ENCODE measurements at places on chromosomes 3 and 15.
A peak's percentile ranks its signal among the peaks of the same experiment; 100 is the strongest.

GRCh38 chr15:100306098-100306497 lies 35.7 kb downstream of the ADAMTS17 start:
- DNase-seq = no peak

GRCh38 chr3:193716150-193716549 lies 123.1 kb downstream of the OPA1 start:
- no peak for DNase-seq

GRCh38 chr3:194757647-194758061 lies 72.0 kb downstream of the FAM43A start:
- no peak for DNase-seq

DNA sequence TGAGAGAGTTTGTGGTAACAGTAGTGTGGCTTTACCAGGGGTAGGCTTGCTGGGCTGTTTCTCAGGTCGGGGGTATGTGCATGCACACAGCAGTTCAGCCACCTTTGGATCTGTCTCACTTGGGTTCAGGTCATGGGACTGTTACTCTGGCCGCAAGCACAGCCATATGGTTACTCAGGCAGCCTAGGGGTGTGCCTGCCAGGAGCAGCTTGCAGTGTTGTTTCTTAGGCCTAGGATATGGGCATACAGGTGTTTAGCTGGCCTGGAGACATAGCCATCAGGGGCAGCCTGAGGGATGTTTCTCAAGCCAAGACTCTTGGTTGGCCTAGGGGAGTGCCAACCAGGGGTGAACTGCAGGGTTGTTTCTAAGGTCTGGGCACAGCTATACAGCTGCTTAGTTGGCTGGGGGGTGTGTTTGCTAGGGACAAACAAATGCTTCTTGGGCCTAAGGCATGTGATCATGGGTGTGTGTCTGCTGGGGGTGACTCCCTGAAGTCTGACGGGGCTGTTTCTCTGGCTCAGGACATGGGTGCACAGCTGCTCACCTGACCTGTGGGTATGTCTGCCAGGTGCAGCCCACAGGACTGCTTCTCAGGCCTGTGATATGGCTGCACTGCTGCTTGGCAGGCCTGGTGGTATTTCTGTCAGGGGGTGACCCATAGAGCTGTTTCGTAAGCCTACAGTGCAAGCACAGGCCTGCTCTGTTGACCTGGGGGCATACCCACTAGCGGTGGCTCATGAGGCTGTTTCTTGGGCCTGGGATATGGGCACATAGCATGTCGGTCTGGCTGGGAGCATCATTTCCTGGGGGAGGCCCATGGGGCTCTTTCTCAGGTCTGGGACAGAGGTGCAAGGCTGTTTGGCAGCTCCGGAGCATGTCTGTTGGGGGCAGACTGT lies 168.0 kb upstream of the THRB start:
- no peak for DNase-seq

DNA sequence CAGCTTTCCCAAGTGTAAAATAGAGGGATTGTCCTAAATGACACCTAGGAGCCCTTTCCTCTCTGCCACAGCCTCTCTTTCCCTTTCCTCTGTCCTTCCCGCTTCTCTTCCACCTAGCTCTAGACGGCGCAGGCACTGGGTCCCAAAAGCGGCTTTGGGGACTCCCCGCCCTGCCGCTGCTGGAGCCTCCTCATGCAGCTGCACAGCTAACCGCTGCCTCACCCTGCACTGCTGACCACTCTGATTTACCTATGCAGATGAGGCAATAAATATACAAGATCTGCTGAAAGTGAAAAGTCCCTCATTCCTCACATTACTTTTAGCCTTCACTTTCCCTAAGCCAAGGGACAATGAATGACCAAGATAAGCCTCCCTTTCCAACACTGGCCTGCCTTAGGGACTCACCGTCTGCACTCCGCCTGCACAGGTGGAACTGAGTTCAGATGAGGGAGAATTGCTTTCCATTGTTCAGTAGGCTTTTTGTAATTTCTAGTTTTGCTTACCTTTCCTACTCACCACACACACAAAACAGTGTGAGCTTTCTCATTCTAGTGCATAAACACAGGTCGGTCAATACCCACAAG lies 197.5 kb upstream of the BCL6 start:
- DNase-seq = no peak

DNA sequence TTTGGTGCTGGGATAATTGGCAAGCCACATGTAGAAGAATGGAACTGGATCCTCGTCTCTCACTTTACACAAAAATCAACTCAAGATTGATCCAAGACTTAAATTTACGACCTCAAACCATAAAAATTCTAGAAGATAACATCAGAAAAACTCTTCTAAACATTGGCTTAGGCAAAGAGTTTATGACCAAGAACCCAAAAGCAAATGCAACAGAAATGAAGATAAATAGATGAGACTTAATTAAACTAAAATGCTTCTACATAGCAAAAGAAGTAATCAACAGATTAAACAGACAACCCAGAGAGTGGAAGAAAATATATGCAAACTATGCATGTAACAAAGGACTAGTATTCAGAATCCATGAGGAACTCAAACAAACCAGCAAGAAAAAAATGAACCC lies 80.1 kb downstream of the CLDN1 start:
- no peak for DNase-seq

- DNase-seq = peak; percentile 4
Measured at GRCh38 chr3:117019082-117019713, 309.6 kb downstream of the TUSC7 start.

DNA sequence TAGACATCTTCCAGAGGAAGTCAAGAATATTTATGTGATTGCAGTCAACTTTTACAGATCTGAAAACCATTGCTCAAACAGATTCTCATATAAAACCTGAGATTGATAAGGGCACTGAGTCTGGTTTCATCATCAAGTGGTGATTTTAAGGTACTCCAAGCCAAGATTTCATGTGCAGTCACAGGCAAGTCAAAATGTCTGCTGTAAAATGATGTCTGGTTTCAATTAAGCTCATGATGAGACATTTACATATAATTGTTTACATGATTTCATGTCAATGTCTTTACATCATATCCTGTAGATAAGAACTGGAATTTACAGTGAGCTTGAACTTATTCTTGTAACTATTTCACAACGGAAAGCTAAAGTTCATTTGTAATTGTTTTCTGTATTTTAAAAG lies 1215.5 kb downstream of the ROBO2 start:
- no peak for DNase-seq

DNA sequence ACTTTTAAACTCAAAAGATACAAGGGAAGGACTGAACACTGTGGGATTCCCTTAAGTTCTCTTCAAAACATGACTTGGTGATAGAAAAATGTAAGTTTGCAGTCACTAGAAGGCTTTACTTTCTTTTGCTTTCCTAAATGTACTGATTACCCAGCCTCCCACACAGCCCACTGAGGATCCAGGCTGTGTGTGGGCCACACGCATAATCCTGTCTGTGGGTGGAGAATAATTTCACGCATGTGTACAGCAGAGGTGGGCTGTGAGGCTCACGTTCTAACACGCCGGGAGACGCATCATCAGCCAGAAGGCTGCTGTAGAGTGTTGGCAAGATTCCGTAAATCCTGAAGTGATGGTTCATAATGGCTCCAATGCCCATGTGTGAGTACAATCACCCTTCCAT lies 165.5 kb downstream of the CLSTN2 start:
- no peak for DNase-seq

GRCh38 chr3:141321109-141321497 lies 47.2 kb upstream of the ZBTB38 start:
- DNase-seq = no peak

- no peak for DNase-seq
Measured at GRCh38 chr3:66075281-66075680, 36.6 kb upstream of the MAGI1 start.

DNA sequence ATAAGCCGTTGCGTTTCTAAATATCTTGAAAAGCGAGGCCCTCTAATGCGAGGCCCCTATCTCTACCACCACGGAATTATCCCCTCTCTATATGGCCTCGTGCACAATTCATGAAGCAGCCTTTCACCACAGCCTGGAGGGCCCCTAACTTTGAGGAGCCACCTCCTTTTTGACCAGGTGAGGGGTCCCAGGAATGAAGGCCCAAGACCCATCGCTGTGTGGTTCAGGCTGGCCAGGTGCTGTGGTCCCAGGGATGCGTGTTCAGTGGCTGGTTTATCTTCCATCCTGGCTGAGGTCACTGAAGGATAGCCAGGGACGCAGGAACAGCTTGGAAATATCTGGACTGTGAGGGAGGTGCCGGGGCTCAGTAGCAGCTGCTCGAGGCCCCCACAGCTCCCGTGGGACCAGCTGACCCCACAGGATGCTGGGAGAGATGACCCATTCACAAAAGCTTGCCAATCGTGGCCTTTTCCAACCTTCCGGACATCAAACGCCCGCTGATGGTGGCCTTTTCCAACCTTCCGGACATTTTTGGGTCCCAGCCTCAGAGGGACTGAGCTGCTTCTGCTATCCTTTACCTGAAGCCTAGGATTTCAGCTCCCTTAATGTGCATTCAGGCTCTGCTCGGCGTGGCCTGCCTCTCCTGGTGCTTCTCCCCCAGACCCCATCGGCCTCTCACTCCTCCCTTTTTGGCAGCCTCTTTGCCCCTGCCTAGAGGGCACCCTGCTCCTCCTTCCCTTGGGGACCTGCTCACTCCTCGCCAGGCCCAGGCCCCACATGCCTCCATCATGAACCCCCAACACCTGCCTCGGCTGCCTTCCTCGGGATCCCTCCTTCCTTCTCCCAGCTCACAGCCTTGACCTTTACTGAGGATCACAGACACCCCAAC lies 140.9 kb downstream of the CHSY1 start:
- no peak for DNase-seq

GRCh38 chr3:24483873-24484272 lies 10.8 kb downstream of the THRB start:
- no peak for DNase-seq

DNA sequence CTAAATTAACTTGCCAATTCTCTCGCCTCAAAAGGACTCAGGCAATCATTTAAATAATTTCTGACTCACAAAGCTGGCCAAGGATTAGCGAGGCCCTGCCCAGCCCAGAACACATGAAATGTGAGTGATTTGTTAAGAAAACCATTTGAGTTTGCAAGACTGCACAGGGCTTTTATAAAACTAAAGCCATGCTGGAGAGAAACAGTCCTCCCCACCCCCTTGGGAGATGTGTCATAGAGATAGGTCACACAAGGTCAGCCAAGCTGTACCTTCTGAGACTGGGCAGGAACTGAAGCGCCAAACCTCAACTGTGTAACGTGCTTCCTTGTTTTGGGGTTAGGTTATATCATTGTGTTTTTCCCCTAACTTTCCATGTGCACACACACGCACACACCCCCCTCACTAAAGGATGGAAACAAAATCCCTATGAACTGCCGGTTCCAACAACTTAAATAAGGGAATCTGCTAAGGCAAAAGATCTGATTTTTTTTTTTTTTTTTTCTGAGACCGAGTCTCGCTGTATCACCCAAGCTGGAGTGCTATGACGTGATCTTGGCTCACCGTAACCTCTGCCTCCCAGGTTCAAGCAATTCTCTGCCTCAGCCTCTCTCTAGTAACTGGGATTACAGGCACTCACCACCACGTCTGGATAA lies 8.1 kb downstream of the SPATA12 start:
- DNase-seq = no peak

DNA sequence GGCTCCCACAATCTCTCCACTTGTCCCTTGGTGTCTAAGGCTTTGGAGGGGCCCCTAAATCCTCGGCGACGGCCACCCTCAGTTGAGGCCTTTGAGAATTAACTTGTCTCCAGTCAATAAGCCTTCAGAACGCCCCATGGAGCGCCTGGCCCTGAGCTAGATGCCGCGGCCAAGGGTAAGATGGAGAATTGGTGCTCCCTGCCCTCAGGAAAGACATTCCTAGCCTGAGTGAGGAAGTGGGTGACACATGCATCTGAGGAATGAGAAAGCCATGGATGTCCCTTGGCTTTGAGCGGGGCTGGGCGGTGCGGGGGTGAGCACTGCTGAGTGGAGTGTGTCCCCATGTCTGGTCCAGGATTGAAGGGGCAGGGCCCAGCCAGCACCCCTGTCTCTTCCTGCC lies 13.3 kb downstream of the ITIH4 start:
- no peak for DNase-seq

- no peak for DNase-seq
Measured at GRCh38 chr3:185225523-185225922, 28.3 kb downstream of the EHHADH start.

GRCh38 chr3:134640872-134641470 lies 9.9 kb downstream of the KY start:
- no peak for DNase-seq

DNA sequence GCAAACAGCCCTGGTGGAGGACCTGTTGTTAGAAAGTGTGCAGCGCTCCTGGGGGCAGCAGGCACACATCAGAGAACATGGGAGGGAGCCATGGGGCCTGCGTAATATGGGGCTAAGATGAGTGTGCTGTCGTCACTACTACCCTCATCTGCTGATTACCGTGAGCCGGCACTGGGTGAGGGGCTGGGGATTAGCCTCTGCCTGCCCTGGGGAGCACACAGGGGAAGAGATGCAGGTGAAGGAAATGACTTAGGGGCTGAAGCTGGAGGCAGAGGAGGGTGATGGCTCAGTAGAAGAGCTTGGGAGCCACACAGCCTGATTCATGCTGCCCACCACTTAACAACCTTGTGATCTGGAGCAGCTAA lies 33.6 kb upstream of the LINGO1 start:
- no peak for DNase-seq

DNA sequence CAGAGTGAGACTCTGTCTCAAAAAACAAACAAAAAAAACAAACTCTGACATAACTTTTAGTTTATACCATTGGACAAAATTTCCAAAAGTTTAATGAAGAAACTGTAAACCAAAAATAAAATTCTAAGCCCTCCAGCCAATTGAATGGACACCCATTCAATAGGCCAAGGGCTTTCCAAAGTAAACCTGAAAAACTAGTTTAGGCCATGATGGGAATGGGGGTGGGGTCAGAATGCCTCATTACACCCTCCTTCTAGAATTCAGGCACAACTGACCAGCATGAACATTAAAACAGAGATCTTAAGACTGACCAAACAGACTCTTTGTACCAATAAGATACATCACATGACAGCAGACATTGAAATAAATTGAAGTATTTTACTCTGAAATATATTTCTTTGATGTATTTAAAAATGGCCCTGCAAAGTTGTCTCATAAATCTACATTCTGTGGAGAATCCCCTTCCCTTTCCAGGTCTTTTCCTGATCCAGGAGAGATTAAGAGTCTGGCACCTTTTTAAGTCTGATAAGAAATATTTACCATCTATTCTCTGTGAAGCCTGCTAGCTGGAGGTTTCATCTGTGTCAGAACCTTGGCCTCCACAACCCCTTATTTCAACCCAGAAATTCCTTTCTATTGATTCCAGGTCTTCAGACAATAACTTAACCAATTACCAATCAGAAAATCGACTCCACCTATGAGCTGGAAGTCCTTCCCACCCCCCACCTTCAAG lies 15.7 kb downstream of the THOC7 start:
- DNase-seq = no peak

- DNase-seq = no peak
Measured at GRCh38 chr15:81886591-81886990, 159.2 kb downstream of the MEX3B start.

GRCh38 chr3:151379083-151379734 lies 5.3 kb downstream of the P2RY12 start:
- no peak for DNase-seq

- DNase-seq = no peak
Measured at GRCh38 chr3:46196261-46196957, 11.7 kb downstream of the CCR1 start.
